Tibial artery (tissue), 4 donors: ENCODE measurements at places on chromosomes 5 and 9.

DNA sequence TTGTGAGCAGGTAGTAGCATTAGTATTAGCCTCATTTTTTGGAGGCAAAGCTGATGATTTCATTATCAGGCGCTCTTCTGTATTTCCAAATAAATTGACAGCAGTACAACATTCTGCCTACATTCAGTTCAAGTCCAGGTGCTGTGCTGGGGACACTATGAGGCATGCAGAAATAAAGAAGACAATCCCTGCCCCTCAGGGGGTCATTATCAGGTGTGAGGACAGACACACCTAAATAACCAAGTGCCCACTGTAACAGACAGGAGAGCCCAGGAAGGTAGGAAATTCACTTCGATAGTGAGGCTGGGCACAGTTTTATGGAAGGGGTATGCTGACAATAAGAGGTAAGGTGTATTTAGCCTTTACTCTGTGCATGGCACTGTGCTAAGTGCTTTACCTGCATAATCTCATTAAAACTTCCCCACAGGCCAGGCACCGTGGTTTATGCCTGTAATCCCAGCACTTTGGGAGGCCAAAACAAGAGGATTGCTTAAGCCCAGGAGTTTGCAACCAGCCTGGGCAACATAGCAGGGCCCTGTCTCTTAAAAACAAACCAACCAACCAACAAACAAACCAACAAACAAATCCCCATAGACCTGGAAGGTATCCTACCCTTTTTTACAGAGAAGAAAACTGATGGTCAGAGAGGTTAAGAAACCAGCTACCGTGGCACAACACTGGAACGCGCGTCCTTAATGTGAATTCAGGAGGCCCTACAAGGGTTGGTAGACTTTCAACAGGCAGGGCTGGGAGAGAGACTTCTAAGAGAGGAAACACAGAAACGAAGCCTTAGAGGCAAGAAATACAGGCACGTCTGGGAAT, 17.5 kb upstream of the GPX3 start:
- DNase-seq, result no peak

- DNase-seq, result no peak
Measured at GRCh38 chr5:38905516-38905915, 59.7 kb downstream of the OSMR start.

DNA sequence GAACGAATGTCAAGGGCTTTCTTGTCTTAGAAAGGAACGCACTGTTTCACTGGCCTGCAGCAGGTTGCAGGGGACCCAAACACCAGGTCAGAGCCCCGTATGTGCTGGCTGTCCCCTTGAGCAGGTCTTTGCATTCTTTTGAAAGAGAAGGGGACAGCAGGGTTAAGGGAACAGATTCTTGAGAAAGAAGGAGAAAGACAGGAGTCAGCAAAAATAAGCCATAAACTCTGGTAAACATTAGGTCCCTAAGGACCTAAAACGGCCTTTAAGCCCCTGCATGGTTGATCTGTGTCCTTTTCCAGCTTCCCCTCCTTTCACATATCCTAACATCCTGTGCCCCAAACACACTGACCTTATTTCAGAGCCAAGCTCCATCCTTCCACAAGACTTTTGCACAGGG, 190.8 kb upstream of the ADRA1B start:
- DNase-seq, result no peak

DNA sequence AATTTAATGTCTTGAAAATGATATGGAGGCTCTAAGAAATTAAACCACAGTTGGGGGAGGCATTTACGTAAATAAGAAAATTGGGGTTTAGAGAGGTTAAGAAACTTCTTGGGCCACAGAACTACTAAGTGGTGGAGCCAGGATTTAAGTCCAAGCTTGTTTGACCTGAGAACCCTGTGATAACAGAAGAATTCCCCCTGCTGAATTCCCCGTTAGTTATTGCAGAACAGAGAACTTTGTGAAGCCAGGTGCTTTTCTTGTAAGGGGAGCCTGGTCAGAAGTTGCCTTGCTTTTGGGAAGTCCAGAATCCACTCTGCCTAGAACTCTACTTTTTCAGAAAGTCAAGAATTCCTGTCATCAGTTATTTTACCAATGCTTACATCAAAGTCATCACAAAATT, 309.3 kb upstream of the SEMA6A start:
- no peak for DNase-seq

DNA sequence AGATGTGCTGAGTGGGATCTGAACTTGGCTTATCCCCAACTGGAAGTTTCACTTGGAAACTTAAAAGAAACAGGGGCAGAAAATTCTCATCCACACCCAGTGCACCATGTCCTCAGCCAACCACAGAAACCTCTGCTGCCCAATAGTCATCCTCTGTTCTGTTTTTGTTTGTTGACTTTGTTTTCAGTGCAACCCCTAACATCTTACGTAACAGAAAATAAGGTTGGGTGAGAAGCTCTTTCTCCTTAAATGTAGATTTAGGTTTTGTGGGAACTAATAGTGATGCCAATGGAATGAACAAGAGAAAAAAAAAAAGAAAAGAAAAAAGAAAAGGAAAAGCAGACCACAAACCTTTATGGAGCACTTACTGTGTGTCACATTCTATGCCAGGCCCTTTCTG, 262.8 kb downstream of the PAPPA start:
- DNase-seq, result no peak

- DNase-seq, result no peak
Measured at GRCh38 chr5:130462516-130462915, 558.3 kb downstream of the CHSY3 start.

DNA sequence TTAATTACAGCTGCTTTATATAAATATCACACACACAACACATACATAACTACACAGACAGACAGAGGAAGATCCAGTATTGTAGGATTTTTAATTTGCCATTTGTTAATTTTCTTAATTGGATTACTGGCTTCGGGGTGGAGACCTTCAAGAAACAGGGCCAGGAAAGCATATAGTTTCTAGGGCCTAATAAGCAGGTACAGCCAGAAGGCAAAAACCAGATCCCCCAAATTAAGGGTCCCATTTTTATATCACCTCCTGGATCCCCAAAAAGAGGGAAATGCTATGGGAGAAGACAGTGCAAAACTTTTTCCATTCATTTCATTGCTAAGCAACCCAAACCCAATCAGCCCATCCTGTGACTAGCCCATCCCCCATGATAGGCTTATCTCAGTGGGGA, 373.3 kb upstream of the FAM174A start:
- no peak for DNase-seq

DNA sequence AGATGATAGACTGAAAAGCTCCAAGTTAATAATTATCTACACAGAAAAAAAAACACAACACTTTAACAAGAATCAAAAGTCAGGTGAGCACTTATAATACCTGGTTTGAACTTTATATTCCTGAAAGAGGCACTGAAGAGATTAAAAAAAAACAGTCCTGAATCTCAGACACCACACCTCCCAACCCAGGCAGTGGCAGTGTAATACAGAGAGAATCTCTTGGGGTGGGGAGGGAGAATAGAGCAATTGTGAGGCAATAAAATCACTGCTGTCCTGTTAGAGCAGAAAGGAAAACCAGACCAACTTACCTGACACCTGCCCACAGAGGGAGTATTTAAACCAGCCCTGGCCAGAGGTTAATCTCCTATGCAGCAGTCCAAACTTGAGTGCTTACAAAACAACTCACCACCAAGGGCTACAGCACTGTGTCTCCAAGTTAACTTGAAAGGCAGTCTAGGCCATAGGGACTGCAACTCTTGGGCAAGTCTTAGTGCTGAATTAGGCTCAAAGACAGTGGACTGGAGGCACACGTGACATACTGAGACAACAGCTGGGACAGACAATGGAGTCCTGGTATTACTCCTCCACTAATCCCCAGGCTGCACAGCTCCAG, 54.2 kb downstream of the SLCO4C1 start:
- no peak for DNase-seq

DNA sequence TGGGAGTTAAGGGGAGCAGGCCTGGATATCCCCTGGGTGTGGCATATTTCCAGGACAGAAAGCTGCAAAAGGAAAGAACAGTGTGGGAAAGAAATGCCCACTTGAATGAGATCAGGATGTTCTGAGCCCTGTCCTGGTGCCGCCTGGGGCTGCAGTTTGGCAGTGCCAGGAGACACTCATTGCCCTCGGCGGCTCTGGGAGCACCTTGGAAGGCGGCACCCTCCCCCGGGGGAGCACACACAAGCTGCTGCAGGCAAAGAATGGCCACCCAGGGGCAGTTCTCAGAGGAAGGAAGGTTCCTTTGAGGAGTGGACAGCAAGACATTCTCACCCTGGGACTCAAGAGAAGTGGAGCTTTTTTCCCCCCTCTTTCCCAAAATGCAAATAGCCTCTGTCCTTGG, 305.3 kb downstream of the NTRK2 start:
- no peak for DNase-seq

- DNase-seq, result no peak
Measured at GRCh38 chr9:6049798-6050197, 34.4 kb upstream of the RANBP6 start.

- DNase-seq, result no peak
Measured at GRCh38 chr5:133142782-133143181, 91.0 kb downstream of the HSPA4 start.

DNA sequence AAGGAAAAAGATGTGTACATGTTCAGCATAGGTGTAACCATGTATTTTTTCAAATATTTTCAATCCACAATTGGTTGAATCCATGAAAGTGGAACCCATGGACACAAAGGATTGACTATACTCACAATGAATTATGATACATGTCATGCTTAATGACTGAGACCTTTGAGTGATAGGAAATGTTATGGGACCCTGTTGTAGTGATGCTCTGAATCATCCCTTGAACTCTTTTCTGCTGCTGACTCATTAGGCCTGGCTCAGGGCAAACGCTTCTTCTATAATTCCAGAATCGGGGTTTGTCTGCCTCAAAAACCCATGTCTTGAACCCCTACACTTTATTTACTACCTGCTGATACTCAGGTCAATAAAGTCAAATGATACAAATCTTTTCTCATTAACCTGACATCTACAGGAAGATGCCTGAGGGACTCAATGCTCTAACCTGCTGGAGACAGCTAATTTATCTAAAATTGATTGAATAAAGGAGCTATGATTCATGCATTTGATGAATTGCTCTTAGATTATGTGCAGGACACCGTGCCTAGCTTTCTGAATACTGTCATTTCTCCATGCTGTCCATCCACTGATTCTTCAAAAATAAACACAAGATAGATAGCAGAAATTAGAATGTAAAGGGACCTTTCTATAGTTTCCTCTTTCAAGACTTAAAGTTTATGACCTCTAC, 260.1 kb downstream of the PRELID2 start:
- DNase-seq, result no peak

- peak; percentile 53 for DNase-seq
Measured at GRCh38 chr9:121992571-121993212, 100.4 kb downstream of the TTLL11 start.

DNA sequence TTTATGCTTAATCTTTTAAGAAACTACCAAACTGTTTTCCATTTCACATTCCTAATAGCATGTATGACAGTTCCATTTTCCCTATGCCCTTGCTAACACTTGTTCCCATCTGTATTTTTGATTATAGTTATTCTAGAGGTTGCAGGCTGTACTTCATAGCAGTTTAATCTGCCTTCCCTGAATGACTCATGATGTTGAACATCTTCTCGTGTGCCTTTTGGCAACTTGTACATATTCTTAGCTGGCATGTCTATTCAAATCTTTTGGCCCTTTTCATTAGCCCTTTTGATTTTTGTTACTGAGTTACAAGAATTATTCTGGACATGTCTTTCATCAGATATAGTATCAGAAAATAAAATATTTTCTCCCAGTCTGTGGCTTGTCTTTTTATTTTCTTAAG, 320.3 kb downstream of the DIRAS2 start:
- DNase-seq, result no peak

DNA sequence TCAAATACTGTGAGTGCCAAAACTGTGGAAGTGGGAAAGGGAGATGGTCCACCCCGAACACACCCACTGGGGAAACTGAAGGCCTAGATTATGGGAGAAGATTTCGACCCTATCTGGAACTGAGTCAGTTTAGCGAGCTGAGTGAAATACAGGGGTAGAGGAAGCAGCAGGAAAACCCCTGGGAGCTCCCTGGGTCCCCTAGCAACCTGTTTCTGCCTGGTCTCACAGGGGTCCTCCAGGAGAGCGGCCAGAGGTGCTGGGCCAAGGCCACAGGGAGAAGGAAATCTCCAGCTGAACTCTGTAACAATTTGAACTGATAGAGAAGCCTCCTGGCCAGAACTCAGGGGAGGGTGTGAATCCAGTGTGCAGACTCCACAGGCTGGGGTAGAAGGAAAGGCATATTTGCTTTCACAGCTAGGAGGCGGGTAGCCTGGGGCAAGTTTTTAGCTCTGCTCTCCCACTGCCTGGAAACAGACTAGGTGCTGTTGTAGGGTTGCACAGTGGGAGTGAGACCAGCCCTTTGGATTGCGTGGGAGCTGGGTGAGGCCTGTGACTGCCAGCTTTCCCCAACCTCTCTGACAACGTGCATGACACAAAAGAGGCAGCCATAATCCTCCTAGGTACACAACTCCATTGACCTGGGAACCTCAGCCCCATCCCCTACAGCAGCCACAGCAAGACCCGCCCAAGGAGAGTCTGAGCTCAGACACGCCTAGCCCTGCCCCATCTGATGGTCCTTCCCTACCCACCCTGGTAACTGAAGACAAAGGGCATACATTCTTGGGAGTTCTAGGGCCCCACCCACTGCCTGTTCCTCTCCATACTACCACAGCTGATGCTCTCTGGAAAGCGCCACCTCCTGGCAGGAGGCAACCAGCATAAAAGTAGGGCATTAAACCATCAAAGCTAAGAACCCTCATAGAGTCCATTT, 78.8 kb upstream of the GPBP1 start:
- DNase-seq, result no peak

GRCh38 chr9:12784461-12785259, 9.8 kb downstream of the LURAP1L start:
- peak; percentile 90 for DNase-seq

GRCh38 chr9:2936221-2936620, 92.3 kb upstream of the PUM3 start:
- no peak for DNase-seq

DNA sequence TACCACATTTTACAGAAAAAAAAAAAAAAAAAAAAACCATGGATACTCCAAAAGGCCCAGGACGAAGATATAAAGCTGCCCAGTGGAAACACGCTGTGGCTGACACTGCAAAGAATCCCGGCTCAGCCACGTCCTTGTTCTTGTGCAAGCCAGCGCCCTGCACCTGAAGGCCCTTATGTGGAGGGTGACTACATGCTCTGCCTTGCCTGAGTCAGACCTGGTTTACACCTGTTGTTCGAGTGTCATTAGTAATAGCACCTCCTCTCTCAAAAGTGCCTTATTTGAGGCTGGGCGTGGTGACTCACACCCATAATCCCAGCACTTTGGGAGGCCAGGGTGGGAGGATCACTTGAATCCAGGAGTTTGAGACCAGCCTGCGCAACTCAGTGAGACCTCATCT, 54.3 kb upstream of the ZSWIM6 start:
- DNase-seq, result no peak
